ENCODE measurements at places on chromosomes 6 and 20.

- no peak for DNase-seq
These were observed 35.4 kb upstream of the HMGN3 start for GRCh38 chr6:79269877-79270276.

GRCh38 chr6:50978380-50979170 is 159.9 kb downstream of the TFAP2B start:
- no peak for DNase-seq

DNA sequence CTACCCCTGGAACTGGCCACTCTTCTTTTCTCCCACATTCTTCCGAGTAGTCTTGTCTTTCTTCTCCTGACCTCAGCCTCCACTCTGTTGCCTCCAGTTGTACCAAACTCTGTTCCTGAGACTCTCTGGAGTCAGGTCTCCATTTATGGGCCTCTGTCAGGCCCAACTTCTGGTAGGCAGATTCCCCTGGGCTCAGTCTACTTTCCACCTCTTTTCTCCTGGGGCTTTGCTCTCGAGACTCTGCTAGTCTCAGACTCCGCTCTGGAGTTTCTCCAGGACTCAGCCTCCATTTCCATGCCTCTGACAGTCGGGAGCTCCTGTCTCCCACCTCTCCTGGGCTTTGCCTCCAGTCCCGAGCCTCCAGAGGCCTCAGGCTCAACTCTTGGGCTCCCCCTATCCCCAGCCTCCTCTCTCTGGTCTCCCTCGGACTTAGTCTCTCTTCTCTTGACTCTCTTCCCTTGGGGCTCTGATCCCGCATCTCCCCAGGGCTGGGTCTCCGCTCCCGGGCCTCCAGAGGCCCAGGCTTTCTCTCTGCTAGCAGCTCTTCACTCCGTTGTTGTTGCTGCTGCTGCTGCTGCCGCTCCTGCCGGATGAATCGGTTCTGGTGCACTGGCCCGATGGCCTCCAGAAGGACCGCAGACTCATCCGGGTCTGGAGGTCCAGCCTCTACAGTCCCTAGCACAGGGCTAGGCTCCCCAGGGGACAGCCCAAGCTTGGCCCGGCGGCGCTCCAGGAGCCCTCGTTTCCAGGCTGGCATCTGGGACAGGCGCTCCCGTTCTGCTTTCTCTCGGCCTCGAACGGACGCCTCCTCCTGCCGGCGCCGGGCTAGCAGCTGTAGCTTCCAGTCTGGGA is 1.1 kb downstream of the PPP1R18 start:
- no peak for DNase-seq

- DNase-seq: no peak
These were observed 39.4 kb downstream of the ZBTB46 start for GRCh38 chr20:63791497-63792156.

DNA sequence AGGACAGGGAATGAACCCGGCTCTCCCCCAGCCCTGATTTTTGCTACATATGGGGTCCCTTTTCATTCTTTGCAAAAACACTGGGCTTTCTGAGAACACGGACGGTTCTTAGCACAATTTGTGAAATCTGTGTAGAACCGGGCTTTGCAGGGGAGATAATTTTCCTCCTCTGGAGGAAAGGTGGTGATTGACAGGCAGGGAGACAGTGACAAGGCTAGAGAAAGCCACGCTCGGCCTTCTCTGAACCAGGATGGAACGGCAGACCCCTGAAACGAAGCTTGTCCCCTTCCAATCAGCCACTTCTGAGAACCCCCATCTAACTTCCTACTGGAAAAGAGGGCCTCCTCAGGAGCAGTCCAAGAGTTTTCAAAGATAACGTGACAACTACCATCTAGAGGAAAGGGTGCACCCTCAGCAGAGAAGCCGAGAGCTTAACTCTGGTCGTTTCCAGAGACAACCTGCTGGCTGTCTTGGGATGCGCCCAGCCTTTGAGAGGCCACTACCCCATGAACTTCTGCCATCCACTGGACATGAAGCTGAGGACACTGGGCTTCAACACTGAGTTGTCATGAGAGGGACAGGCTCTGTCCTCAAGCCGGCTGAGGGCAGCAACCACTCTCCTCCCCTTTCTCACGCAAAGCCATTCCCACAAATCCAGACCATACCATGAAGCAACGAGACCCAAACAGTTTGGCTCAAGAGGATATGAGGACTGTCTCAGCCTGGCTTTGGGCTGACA is 28.8 kb upstream of the ZBP1 start:
- no peak for DNase-seq

DNA sequence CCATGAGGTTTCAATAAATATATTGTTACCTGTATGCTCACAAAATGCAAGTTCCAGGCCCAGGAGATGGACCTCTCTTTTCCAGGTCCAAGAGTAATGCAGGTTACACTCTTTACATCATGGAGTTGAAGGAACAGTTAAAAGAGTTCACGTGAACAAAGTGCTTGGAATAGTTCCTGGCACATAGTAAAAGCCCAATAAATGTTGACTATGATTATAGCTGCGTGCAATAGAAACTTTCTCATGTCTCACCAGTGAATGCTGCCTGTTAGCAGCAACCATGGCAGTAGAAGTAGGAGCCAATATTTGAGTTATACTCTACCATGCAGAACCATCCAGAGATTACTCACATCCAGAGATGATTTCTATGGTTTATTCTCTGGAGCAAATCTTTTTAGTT is 707.5 kb downstream of the DHX35 start:
- DNase-seq: no peak

GRCh38 chr20:875115-875514 is 41.0 kb downstream of the ANGPT4 start:
- DNase-seq: no peak

DNA sequence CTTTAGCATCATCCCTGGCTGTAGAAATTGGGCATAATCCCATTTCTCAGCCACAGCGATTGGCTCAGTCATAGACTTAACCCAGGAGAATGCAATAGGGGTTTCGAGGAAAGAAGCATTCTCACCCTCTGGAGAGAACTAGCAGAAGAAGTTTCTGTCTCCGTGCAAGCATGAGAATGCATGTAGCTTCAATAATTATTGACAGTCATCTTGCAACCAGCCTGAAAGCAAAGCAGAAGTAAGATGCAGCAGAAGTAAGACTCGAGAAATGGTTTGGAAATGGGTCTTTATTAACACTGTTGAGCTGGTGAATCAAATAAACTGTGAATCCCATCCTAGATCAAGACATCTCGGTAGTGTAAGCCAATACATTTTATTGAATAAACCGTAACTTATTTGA is 828.8 kb upstream of the GJE1 start:
- DNase-seq: no peak

DNA sequence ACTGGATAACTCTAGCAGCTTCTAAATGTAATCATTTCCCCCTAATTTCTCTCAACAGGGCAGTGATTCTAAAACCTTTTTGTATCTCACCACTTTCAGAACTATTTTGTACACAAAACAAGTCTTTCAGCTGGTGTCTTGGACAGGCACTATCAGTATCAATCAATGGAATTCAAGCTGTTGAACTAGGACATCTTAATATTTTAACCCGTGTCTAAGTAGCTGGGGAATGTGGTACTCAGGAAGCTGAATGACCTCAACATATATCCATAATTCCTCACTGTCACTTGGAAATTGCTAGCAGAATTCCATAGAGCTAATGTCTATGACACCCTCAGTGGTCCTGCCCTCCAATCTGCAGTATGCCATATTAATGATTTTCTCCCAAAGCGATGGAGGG is 24.5 kb downstream of the ADAT2 start:
- DNase-seq: no peak

- peak; percentile 22 for DNase-seq
These were observed 4.4 kb downstream of the CPNE1 start for GRCh38 chr20:35660122-35660937.

- DNase-seq: no peak
These were observed 44.0 kb downstream of the IRAK1BP1 start for GRCh38 chr6:78911218-78911940.

- DNase-seq: no peak
These were observed 130.8 kb downstream of the SYCP2 start for GRCh38 chr20:59802471-59803221.

GRCh38 chr6:137938770-137939379 is 71.8 kb downstream of the TNFAIP3 start:
- no peak for DNase-seq

DNA sequence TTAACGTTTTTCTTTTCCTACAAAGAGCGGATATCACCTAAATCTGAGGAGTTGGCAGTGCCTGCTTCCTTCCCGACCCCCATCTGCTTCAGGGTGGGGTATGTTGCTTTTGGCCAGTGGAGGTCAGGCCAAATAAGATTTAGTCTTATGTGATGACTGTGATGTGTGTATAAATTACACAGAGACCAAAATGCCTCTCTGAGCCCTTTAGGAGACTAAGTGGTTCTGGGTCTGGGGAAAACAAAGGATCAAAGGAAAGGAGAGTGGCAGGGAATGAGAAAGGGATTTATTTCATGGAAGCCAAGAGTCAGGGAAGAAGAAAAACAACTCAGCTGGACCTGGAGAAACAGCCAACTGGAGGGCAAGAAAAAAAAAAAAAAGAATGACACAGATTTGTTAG is 39.1 kb upstream of the TBC1D7 start:
- DNase-seq: no peak

DNA sequence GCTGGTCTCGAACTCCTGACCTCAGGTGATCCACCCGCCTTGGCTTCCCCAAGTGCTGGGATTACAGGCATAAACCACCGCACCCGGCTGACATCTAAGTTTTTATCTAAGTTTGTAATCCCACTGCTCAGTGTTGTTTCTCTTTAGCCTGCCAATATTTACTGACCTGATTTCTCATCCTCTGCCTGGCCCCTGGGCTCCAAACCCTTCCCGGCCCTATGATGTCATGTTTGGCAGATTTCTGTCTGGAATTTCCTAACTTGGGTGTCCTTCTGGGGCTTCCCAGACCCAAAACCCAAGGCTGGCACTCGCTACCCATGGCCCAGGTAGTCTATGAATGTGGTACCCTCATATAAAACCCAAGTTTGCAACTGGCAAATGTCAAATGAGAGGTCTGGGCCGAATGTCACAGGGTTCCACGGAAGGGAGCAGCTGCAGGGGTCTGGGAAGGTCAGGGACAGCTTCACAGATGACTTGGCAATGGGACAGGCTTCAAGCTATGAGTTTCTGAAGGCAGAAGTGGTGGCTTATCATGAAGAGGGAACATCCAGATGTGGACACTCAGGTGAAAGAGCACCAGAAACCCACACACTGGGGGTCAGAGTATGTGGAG is 54.9 kb downstream of the TMEM170B start:
- no peak for DNase-seq

- DNase-seq: no peak
These were observed 30.0 kb upstream of the PRND start for GRCh38 chr20:4691753-4692152.

DNA sequence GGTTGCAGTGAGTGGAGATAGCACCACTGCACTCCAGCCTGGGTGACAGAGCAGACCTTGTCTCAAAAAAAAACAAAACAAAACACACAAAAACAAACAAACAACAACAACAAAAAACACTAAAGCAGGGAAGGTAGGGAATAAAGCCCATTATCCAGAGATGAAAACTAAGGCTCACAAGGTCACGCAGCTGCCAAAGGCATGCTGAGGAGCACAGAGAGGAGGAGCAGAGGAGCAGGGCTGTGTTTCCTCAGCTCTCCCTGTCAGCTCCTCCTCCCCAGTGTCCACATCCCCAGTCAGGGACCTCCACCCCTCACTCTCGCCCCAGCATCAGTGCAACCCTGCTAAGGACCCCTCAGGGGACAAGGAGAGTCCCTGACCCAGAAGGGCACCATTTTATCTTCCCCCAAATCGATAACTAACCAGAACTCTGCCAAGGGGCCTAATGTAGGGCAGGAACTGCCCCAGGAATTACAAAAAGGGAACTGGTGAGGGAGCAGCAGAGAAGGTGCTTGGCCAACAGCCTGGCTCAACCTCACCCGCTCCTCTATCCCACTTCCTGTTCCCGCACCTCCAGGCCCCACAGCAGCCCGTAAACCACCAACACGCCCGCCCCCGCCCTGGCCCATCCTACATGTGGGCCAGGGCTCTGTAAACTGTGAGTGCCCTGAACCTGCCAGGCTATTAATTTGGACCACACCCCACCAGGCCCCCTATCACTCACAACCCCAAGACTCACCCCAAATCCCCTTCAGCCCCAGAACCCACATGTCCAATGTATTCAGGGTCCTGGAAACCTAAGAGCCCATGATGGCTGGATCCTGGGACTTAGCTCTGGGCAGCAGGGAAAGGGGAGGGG is 9.0 kb downstream of the TEAD3 start:
- DNase-seq: no peak

GRCh38 chr6:40894962-40895799 is 143.8 kb downstream of the UNC5CL start:
- no peak for DNase-seq

GRCh38 chr6:73739096-73739495 is 43.1 kb downstream of the CD109 start:
- DNase-seq: no peak

GRCh38 chr6:160227038-160227768 is 31.4 kb downstream of the SLC22A2 start:
- no peak for DNase-seq

DNA sequence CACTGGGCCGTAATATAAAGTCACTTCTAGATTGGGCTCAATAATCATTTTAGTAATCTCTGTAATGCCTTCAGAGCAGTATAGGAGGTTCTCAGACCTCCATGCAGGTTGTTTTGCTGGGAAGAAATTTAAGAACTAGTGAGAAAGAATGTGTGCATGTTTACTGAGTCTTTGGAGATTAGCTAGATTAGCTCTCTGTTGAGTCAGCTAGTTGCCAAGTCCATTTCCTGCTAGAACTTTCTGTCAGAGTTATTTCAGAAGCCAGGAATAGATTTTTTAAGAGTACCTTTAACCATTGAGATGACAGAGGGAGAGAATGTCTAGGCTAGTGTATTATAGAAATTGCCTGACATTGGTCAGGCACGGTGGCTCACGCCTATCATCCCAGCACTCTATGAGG is 33.3 kb downstream of the ORC3 start:
- DNase-seq: no peak

DNA sequence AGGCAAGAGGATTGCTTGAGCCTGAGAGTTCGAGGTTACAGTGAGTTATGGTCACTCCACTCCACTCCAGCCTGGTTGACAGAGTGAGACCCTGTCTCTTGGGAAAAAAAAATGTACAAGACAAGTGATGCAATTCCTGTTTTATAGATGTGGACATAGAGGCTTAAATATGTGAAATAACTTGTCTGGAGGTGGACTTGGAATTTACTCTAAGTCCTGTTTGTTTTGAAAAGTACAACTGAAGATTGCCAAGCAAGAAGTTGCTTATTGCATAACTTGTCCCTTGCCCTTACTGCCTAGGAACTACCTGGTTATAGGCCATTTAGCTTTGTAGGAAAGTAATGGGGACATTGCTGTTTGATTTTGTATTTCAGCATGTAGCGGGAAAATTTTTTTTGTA is 26.0 kb upstream of the ADIG start:
- no peak for DNase-seq

- DNase-seq: no peak
These were observed 112.7 kb downstream of the ZNF217 start for GRCh38 chr20:53480913-53481312.

- DNase-seq: no peak
These were observed 585.7 kb upstream of the MARCKS start for GRCh38 chr6:113271437-113271836.

- DNase-seq: no peak
These were observed 137.1 kb downstream of the BCAS1 start for GRCh38 chr20:53933232-53933846.

All from stimulated activated CD4-positive, alpha-beta T cell treated with anti-CD3 and anti-CD28 coated beads, Interleukin-12 subunit alpha, Interleukin-12 subunit beta, amount 100 ng/mL, for 4 hours (primary cell).